SK-N-SH (cell line): ENCODE measurements at places on chromosomes 7 and 10. TPM values are rescaled to one million over a fixed set of nuclear protein-coding genes. Genes with fewer than 3 reads are reported as not detected.

The SHH gene
- polyA plus RNA-seq = not detected in 2 replicates

The PPP1R17 gene
- polyA plus RNA-seq = not detected in 2 replicates

The CPEB3 gene
- 0.36 TPM in 2 replicates for polyA plus RNA-seq

The SLC16A9 gene
- 4.7 and 6.7 TPM in 2 replicates for polyA plus RNA-seq

The SLC13A1 gene
- polyA plus RNA-seq = not detected in 2 replicates

The MMRN2 gene
- polyA plus RNA-seq = 0.02 and 0.05 TPM in 2 replicates

The DNAJC2 gene
- polyA plus RNA-seq = 18.9 and 21.5 TPM in 2 replicates

The NET1 gene
- 4.7 and 5.0 TPM in 2 replicates for polyA plus RNA-seq

The GIMAP8 gene
- polyA plus RNA-seq = not detected in 2 replicates

The EMX2 gene
- not detected in 2 replicates for polyA plus RNA-seq
